ENCODE measurements at places on chromosomes 12 and 14.
A peak's percentile ranks its signal among the peaks of the same experiment; 100 is the strongest.

GRCh38 chr12:106171117-106171750 is 32.5 kb upstream of the NUAK1 start:
- DNase-seq: no peak

DNA sequence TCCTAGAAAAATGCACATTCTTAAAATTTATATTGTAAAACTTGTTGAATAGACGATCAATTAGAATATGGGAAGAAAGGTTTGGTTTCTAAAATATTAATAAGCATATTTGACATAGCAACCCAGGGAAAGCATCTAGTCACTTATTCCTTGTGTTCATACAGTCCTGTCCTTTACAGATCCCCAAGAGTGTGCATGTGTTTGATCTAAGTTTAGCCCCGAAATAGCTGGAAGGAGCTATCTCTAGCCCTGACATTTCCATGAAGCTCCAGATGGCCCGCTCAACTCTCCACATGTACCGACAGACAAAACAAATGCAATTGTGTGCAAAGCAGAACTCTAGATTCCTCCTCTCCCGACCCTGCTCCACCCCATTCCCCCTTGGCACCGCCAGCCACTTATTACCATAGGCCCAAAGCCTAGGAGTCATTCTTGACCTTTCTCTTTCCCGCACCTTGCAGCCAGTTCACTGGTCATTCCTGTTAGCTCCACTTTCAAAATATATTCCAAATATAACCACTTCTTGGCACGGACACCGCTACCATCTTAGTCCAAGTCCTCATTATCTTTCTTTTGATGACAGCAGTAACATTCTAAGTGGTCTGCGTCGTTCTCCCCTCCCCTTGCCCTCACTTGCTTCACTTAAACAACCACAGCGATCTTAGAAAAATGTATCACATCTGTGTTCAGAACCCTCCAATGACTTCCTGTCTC is 45.4 kb upstream of the GZMB start:
- no peak for DNase-seq

- DNase-seq: no peak
Observed at GRCh38 chr14:32217301-32217700, 14.2 kb upstream of the RNU6-8 start.

DNA sequence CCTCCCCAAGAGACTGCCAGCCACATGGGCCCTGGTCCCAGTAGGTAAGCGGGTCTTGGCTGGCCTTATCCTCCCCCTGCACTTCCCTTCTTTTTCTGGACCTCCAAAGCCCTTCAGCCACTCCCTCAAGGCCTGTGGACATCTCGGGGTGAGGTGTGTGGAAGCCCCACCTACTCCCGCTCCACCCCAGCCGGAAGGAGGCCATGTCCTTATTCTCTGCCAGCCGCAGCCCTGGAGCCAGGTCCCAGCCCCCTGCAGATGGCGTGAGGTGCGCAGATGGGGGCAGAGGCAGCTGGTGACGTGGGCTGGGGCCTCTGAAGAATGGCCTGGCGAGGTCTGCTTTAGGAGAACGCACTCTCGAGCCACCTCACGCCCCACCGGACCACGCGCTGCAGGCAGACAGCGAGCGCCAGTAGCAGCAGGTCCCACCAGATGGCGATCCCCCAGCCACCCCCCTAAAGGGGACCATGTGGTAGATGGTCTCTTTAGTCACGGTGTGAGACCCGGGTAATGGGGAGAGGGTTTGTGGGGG is 167.1 kb downstream of the TSPAN9 start:
- DNase-seq: no peak

- DNase-seq: peak; percentile 43
Observed at GRCh38 chr14:61475316-61475715, 153.9 kb downstream of the PRKCH start.

- no peak for DNase-seq
Observed at GRCh38 chr14:22564463-22564862, 24.6 kb downstream of the DAD1 start.

DNA sequence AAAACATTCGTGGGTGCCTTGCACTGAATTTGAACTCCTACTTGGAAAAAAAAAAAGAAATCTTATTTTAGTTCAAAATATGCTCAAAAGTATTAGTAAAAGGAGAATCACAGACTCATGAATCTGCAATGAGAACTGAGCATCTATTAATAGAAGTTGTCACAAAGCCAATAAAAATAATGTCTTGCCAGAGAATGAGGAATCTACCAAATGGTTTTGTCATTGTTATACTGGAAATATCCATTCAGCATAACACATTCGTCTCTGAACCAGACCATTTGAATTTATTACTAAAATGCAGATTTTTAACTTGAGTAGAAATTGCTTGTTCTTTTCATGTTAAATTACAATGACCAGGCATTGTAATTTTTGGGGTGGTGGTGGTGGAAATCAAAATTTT is 11.6 kb upstream of the PTPRB start:
- no peak for DNase-seq

- DNase-seq: no peak
Observed at GRCh38 chr14:50360851-50361250, 35.8 kb downstream of the CDKL1 start.

DNA sequence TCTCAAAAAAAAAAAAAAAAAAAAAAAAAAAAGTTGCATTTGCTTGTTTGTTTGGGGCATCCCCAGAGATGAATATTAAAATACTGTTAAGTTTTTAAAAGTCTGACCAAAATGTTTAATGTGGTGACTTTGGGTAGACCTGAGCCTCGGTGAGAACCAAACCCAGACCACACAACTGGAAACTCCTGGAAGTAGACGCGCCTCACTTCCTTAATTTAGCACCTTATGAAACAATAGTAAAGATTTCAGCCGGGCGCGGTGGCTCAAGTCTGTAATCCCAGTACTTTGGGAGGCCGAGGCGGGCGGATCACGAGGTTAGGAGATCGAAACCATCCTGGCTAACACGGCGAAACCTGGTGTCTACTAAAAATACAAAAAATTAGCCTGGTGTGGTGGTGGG is 9.3 kb downstream of the NFKBIA start:
- no peak for DNase-seq

DNA sequence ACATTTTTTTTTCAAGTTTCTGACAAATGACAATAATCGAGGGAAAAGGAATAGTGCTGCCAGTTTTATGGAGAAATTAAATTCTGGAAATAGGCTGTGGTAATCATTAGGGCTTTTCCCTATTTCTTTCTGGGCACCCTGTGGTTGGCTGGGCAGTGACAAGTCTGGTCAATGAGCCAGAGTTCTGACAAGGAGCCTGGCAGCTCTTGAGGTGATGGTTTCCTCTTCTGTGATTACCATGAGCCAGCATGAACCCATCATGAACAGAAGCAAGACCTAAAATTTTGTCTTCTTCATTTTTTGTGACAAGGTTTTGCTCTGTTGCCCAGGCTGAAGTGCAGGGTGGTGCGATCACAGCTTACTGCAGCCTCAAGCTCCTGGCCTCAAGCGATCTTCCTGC is 115.8 kb downstream of the TRAFD1 start:
- DNase-seq: no peak

GRCh38 chr14:52363041-52363704 is 49.1 kb downstream of the PTGER2 start:
- DNase-seq: no peak

DNA sequence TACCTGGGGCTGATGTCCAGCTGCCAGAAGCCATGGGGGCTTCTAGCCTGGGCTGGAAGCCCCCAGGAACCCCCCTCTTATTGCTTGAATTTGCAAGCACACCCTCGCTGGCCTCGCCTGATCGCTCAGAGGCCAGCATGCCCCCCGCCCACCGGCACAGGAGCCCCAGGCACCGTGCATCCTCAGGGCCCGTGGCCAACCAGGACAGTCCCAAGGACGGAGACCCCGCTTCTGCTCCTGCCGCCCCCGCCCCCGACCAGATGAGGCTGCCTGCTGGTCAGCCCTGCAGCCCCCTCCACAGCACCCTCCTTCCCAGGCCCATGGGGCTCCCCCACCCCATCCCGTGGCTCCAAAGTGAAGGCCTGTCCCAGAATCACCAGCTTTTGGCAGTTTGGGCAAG is 21.2 kb downstream of the RAB35 start:
- no peak for DNase-seq

GRCh38 chr14:81533212-81533535 is 479 bp downstream of the SEL1L start:
- DNase-seq: no peak

DNA sequence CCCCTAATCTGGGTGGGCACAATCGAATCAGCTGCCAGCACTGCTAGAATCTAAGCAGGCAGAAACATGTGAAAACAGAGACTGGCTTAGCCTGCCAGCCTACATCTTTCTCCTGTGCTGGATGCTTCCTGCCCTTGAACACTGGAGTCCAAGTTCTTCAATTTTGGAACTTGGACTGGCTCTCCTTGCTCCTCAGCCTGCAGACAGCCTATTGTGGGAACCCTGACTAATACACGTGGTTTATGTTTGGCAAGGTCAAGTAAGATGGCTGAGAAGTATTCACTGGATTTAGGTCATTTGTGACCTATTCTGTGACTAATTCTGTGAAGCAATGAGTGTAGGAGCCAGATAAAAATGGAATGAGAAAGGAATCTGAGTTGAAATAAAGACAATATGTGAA is 11.0 kb downstream of the GPR135 start:
- peak; percentile 76 for DNase-seq

GRCh38 chr12:109890620-109891170 is 9.4 kb upstream of the TCHP start:
- DNase-seq: no peak

- DNase-seq: no peak
Observed at GRCh38 chr14:79464468-79464867, 746.8 kb downstream of the DIO2 start.

DNA sequence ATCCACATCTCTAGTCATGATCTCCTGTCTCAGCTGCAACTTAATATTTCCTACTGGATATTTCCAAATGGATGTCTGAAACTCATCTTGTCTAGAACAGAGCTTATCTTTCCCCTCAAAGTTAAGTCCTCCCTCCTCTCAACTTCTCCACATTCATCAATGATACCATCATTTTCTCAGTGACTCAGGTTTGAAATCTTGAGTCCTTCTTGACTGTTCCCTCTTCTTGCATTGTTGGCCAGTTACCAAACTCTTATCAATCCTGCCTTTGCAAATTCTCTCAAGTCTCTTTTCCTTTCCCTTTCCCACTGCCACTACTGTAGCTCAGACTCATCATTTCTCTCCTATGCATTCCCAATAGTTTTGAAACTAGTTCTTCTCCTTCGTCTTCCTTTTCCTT is 14.3 kb upstream of the CHURC1 start:
- no peak for DNase-seq

GRCh38 chr12:33670284-33670683 is 230.7 kb upstream of the SYT10 start:
- DNase-seq: no peak

GRCh38 chr12:91381309-91381804 is 198.7 kb upstream of the DCN start:
- peak; percentile 76 for DNase-seq

GRCh38 chr14:23884541-23884904 is 69.0 kb upstream of the DHRS4 start:
- DNase-seq: no peak

- DNase-seq: no peak
Observed at GRCh38 chr12:28223025-28223554, 32.8 kb downstream of the CCDC91 start.

DNA sequence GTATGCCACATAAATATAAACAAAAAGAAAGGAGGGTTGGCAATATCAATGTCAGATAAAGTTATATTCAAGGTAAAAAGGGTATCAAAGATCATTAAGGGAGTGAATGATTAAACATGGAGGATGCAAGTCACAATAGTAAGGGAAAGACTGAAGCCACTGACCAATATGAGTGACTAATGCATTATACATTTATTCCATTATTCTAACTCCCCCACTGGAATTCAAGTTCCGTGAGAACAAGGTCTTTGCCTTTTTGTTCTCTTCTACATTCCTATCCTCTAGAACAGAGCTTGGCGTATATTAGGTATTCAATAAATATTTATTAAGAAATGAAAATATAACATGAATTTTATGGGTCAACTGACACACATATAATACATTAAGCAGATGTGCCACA is 30.7 kb downstream of the MAP4K5 start:
- peak; percentile 16 for DNase-seq

GRCh38 chr14:105962532-105962931 is 436.1 kb downstream of the TMEM121 start:
- no peak for DNase-seq

DNA sequence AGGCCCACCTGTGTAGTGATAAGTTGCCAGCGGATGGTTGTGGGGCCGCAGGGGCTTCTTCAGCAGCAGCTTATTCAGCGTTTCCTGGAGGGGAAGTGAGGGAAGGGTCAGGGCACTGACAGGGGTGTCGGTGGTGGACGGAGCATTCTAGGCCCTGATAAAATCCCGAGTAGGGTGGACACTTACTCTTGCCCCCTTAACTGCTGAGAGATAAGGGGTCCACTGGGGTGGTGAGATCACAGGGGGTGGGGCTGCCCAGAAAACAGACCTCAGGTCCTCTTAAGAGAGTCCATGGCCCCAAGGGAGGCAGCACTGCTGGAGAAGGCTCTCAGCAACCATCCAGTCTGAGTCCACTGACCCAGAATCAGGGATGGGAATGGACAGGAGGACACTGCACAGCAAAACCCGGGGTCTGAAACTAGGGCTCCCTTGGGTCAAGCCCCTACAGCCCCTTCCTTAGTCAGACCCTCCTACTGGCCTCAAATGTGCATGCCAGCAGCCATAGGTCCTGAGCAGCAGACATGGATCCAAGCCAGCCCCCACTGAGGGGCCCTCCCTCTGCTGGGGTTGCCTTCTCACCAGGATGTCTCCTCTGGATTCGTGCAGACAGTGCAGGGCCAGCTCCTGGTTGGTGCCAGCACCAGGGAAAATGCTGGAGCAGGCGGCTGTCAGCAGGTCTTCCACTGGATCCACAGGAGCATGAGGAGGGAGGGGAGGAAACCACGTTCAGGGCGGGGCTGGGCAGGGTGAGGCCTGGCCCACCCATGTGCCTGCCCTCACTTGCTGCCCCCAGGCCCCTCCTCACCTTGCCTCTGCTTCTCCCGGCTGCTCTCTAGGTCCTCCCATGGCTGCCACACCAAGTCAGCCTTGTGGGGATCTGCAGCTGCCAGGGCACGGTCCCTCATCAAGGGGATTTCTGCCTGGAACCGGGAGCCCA is 12.1 kb upstream of the PNMA1 start:
- DNase-seq: no peak

DNA sequence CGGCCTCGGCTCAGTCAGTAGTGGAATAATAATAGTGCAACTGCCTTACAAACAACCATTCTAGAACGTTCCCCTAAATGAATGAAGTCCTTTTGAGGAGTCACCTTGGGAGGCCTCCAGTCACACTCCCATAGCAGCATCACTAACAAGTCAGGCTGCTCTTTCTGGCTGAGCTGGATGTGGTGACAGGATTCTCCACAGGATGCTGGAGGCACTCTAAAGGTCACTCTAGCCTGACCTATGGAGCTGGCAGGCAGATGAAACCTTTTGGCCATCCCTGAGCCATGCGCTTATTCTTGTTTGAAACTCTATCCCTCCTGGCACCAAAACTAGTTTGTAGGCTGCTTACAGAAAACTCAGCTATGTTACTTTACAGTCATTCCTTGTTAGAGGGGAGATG is 17.9 kb upstream of the TFCP2 start:
- DNase-seq: no peak

GRCh38 chr14:53350866-53351265 is 197.7 kb upstream of the DDHD1 start:
- DNase-seq: no peak

Measured in AG04450 (cell line).